ENCODE measurements at places on chromosomes 5 and 9.

DNA sequence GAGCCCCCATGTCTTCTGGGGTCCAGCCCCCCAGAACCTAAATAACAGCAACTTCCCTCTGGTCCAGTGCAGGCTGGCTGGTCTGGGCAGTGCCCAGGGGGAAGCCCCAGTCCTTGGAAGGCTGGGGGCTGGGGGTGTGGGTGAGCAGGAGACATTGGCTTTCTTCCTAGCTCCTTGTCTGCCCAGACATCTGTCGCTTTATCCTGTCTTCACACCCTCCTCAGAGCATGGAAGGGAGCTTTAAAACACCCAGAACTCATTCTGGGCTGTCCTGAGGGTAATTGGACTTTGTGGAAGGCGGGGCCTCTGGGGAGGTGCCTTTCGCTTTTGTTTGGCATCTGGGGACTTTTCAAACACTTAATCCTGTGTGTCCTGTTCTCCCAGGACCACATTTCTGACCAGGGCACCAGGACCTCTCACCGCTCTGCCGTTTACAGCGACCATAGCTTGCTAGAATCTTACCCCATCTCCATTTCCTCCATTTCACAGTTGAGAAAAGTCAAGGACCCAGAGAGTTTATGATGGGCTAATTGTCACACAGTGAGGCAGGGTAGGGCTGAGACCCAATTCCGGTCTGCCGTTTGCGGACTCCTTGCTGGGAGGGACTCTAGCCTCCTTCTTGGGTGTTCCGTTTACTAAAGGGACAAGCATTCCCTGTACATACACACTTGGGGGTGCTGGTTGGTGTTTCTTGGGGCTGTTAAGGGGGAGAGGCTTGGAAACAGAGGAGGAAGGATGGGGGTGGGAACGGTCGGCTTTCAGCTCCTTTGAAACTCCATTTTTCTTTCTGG lies 1.1 kb downstream of the GSN start:
- DNase-seq, result no peak

- no peak for DNase-seq
These were observed 573.8 kb upstream of the CDH9 start for GRCh38 chr5:27612161-27612560.

DNA sequence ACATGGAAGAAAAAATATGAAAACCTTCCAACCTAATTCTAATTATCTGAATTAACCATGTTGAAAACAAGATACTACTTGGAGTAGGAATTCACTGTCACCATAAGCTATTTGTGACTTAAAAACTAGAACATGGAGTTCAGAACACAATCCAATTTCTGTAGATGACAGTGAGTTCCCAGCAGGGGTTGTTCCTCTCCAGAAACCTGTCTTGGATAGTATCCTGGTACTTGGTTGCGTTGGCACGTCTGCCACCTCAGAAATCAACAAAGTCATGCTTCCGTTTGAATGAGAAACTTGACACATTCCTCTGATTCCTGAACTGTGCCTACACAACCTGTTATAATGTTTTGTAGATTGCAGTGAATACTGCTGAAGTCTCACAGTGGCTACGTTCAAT lies 789.9 kb upstream of the DMAC1 start:
- no peak for DNase-seq

- no peak for DNase-seq
These were observed 81.9 kb upstream of the FREM1 start for GRCh38 chr9:14992081-14992480.

DNA sequence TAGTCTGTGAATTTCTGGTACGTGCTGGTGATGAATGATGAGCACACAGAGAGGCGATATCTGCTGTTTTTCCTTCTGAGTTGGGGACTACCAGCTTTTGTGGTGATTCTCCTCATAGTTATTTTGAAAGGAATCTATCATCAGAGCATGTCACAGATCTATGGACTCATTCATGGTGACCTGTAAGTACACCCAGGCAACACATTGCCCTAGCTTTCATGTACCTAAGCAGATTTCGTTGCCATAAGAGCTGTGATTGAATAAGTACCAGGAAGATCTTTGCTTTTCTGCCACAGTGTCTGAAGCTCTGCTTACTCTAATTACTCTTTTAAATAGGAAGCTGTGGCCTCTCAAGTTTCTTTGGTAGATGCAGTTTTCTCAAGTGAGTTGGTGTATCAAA lies 397.8 kb downstream of the ARRDC3 start:
- DNase-seq, result no peak

GRCh38 chr9:17315341-17315740 lies 180.5 kb downstream of the CNTLN start:
- DNase-seq, result no peak

DNA sequence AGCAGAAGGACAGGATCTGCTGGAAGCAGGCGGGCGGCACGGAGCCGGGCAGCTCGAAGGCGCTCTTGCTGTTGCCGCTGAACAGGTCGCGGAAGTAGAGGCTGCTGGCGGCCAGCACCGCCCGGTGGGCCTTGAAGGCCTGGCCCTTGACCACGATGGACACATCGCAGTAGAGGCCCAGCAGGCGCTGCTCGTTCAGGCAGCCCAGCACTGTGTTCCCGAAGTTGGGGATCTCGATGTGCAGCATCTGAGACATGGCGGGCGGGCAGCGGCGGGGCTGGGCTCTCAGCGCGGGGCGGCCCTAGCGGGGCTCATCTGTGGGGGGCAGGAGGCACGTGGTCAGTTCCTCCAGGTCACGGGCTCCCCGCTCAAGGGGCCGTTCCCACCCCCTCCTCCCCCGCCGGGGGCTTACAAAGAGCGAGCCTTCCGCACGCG lies 44.8 kb downstream of the NACC2 start:
- DNase-seq, result no peak

GRCh38 chr5:74235552-74235951 lies 405.0 kb downstream of the ENC1 start:
- DNase-seq, result no peak

- no peak for DNase-seq
These were observed 2.9 kb upstream of the CNTRL start for GRCh38 chr9:121071756-121072421.

- no peak for DNase-seq
These were observed 44.3 kb upstream of the EXOC3 start for GRCh38 chr5:398475-399295.

- no peak for DNase-seq
These were observed 321.9 kb downstream of the CDK5RAP2 start for GRCh38 chr9:120258096-120258495.

DNA sequence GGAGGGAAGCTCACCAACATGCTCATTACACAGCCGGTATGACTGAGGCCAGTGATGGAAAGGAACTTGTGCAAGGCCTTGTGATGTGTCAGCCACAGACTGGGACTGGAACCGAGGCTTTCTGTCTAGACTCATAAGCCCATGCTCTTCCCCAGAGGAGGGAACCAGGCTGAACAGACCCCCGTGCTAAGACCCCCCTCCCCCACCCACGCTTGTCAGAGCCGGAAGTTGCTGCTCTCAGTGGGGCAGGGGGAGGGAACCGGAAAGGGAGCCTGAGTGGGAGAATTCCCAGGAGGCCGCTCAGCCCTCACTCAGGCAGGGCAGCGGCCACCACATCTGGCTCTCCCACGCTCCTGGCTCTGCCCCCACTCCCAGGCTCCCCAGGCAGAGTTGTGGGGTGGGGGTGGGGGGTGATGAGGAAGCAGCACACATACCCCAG lies 4.1 kb upstream of the PDGFRB start:
- no peak for DNase-seq

GRCh38 chr9:18800579-18800978 lies 232.4 kb downstream of the SAXO1 start:
- DNase-seq, result no peak

DNA sequence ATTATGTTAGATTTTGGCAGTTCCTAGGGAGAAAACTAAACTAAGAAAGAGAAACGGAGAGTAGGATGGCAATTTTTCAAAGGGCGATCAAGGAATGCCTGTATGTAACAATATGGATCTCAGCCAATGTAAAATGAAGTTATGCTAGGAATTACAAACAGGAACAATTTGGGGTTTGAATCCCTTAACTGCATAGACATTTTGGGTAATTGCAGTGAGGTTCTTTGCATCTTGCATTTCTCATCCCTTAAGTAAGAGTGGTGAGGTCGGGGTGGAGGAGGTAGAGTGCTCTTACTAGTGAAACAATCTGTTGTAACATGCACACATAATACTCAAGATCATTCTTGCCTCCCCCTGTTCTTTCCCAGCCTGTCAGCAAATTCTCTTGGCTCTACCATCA lies 137.6 kb downstream of the NPR3 start:
- no peak for DNase-seq

GRCh38 chr9:128160603-128160987 lies 530 bp downstream of the BBLN start:
- DNase-seq, result no peak

DNA sequence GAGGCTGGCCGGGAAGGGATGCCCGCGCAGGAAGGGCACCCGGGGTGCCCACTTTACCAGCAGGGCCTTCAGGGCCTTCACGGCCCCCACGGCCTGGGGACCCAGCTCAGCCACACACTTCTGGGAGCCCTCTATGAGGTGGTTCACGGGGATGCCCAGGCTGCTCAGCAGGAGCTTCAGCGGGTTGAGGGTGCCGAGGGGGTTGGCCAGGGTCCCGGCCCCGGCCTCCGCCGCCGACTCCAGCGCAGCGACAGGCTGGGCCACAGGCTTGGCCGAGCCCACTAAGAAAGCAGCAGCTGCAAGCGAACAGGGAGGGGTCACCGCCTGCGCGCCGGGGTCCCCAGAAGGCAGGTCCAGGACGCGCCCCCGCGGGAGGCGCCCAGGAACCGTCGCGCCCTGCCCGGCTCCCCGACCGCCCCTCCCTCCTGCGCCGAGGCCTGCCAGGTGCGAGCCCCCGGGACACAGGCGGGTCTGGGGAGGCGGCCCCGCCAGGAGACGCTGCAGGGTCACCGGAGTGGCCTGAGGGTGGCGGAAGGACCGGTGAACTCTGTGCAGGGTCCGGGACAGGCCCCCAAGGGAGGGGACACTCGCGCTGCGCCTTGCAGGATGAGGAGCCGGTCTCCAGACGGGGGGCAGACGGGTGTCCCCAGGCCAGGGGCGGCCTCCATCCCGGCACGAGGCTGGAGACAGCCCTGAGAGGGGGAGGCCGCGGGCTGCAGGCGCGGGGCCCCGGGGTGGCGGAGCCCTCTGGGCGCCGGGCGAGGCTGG lies 572 bp downstream of the SCGB3A1 start:
- no peak for DNase-seq

GRCh38 chr5:85512896-85513295 lies 1104.8 kb upstream of the COX7C start:
- no peak for DNase-seq

- DNase-seq, result no peak
These were observed 10.2 kb upstream of the DAB2IP start for GRCh38 chr9:121641224-121641611.

DNA sequence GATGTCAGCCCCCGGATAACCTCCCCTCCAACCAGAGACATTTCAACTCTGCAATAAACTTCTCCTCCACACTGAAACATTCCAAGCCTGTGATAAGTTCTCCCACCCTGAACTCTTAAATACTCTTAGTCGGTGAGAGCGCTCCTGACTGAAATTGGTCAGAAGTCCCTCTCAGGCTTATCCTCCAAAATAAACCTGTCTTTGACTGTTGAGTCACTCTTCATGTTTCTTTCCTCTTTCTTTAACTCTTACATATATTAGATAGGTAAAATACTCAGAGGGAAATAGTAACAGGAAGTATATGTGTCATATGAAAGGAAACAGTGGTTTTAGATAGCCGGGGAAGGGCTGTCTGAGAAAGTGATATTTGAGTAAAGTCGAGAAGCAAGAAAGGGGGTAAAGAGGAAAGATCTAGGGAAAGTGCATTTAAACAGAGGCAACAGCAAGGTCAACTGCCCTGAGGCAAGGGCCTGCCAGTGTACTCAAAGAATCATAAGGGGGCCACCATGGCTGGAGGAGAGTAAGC lies 11.0 kb upstream of the FAM81B start:
- no peak for DNase-seq

GRCh38 chr5:177520271-177520670 lies 3.5 kb upstream of the DDX41 start:
- DNase-seq, result no peak

- DNase-seq, result no peak
These were observed 17.6 kb upstream of the FCHO2 start for GRCh38 chr5:72938206-72938605.

- peak; percentile 82 for DNase-seq
These were observed 304.7 kb upstream of the MSX2 start for GRCh38 chr5:174419540-174420132.

GRCh38 chr5:76494201-76494600 lies 91.1 kb downstream of the IQGAP2 start:
- no peak for DNase-seq

GRCh38 chr5:2758632-2759031 lies 7.2 kb upstream of the IRX2 start:
- no peak for DNase-seq

DNA sequence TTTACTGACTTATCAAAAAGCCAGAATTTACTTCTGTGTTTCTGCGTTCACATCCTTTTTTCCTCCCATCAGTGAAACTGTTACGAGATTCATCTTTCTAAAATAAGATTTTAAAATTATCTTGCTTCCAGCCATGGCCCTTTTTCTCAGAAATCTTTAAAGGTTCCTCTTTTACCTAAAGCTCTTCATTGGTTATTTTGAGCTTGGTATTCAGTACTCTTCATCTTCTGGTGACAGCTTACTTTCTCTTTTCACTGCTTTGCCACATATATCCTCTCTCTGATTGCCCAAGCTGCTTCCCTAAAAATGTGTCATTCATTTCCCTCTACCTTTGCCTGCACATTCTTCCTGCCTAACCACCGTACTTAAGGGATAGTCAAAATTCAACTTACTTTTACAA lies 32.3 kb downstream of the TGFBR1 start:
- DNase-seq, result no peak

Measured in NCI-H748 treated with DMSO at 0.1 percent for 48 hours (cell line).